ENCODE measurements at places on chromosomes 3 and 15. TPM values are rescaled to one million over a fixed set of nuclear protein-coding genes. Genes with fewer than 3 reads are reported as not detected.

Gene CD200R1
- total RNA-seq: not detected

Gene SCAANT1
- total RNA-seq: not detected

Gene TADA3
- 44.9 TPM for total RNA-seq

Gene SNTN
- not detected for total RNA-seq

Gene REC114
- not detected for total RNA-seq

Gene PLSCR2
- not detected for total RNA-seq

Gene ALDH1L1
- 8.1 TPM for total RNA-seq

Gene SERPINI2
- not detected for total RNA-seq

Gene CCDC191
- total RNA-seq: 5.6 TPM

Measured in lower leg skin (tissue), 4 donors.